CD4-positive, alpha-beta T cell treated with Interleukin-21 for 1 hour (primary cell): ENCODE measurements at places on chromosomes 5 and 9.

- no peak for DNase-seq
These were observed 502.1 kb downstream of the DMAC1 start for GRCh38 chr9:7297521-7297920.

- no peak for DNase-seq
These were observed 11.3 kb upstream of the TSLP start for GRCh38 chr5:111060169-111060568.

DNA sequence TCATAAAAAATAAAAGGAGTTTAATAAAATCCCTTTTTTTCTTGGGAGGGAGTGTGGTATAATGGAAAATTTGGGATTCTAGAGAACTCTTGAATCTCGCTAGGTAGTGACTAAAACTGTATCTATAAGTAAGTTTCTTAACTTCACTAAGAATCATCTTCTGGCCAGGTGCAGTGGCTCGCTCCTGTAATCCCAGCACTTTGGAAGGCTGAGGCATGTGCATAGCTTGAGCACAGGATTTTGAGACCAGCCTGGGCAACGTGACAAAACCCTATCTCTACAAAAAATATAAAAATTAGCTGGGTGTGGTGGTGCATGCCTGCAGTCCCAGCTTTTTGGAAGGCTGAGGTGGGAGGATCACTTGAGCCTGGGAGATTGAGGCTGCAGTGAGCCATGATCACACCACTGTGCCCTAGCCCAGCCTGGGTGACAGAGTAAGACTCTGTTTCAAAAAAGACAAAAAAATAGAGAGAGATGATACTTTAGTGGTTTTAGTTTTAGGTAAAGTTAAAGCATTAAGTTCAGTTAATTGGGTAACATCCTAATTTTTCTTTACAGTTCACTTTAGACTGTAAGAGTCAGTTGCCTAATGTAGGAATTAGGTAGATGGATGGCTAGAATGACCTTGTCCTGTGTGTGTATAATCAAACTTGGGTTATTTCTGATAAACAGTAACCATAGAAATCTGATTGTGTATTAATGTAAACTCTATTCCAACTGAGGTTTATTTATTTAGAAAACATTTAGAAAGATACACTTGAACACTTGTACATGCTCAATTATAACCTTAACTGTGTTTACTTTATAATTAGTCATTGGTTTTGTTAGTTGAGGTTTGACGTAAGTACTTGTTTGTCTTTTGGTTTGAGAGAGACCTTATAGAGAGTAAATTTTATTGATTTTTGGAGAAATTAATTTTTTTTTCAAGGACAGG, 17.8 kb downstream of the UNC13B start:
- DNase-seq, result no peak

DNA sequence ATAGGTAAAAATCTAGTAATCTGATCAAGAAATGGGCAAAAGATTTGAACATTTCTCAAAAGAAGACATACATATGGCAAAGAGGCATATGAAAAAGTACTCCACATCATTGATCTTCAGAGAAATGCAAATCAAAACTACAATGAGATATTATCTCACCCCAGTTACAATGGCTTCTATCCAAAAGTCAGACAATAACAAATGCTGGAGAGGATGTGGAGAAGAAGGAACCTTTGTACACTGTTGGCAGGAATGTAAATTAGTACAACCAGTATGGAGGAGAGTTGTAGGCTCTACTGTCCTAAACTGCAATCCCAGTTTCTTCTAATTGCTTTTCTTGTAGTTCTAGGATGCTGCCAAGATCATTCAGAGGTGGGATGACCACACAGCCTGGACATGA, 193.5 kb upstream of the RFX3 start:
- DNase-seq, result no peak

DNA sequence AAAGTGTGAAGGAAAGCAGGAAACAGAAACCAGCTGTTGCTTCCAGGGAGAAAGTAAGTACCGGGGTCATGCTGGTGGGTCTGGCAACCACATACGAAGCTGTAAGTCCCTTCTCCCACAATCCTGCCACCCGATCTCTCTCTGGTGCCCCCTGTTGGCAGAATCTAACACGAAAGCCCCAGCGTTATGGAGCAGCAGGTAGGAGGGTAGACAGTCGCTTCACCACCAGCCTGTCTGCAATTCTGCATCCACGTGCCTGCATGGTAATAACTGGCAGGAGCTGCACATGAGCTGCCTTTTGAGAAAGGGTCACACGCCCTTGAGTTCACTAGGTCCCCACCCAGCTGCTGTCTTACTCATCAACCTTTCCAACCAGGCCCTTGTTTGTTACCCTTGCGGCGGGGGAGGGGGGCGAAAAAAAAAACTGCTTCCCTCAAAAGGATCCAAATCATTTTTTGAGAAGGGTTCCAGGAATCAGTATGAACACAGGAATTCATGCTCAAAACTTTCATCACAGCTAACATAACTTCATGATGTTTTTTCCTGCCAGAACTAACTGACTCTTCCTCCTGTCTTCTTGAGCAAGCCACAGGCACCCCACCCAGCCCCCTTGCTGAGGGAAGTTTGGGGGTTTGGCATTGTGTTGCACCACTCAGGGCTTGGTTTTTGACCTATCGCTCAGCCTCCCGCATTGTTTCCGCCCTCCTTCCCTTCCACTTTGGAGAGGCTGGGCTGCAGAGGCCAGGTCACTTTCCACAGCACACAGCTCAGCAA, 19.6 kb upstream of the TMEM252 start:
- peak; percentile 42 for DNase-seq

GRCh38 chr9:77916820-77917219, 114.8 kb downstream of the GNAQ start:
- DNase-seq, result no peak
